ENCODE measurements at places on chromosomes 6 and 20.

GRCh38 chr6:87738744-87739143 is 36.7 kb upstream of the AKIRIN2 start:
- DNase-seq: no peak

DNA sequence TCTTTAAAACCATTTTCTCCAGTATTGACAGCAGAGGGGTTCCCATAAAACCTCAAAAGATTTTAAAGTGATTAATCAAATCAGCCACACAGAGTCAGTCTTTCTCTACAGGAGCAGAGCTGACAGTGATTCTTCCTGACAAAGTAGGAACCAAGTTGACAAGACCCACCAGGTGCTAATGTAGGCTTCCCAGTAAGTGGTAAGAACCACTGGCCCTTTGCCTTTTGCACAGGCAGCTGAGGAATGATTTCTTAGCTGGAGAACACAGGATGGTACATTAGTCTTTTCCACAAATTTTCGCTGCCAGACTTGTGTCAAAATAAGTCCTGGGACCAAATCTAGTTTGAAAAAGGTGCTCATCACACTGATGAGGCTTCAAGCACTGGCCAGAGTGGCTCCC is 95.8 kb downstream of the ARMC2 start:
- DNase-seq: no peak

- no peak for DNase-seq
Measured at GRCh38 chr6:148258868-148259267, 83.8 kb upstream of the SASH1 start.

- no peak for DNase-seq
Measured at GRCh38 chr6:85389151-85389797, 60.6 kb upstream of the NT5E start.

- no peak for DNase-seq
Measured at GRCh38 chr20:1337441-1337840, 8.5 kb upstream of the SDCBP2 start.

DNA sequence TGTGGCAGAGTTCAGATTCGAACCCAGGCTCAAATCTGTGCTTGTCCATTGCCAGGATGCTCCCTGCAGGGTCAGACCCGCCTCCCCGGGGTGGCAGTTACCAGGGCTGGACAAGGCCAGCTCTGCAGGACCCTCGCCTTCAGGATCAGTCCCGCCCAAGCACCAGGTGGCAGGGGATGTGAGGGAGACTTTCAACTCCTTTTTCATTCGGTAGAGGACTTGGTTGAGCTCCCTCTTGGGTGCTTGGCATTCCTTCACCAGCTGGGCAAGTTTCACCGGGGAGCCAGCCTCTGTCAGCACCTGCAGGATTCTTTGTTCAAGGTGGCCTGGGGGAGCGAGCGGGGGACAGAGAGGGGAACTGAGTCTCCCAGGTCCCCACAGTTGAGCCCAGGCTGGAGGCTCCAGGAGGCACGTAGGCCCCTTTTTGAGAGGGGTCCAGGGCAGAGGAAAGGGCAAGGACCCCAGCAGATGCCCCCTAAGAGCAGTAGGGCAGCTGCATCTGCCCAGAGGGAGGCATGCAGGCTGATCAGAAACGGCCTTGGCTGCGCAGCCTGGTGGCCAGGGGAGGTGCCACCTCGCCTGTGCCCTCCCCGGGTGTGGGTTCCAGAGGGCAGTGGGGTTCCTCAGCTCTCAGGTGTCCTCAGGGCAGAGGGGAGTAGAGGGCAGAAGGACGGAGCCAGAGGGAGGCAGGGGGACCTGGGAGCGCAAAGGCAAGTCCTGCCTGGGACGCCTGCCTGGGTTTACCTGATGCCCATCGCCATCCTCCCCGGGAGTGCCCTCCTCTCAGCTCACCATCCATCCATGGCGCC is 3.9 kb downstream of the ZBP1 start:
- no peak for DNase-seq

DNA sequence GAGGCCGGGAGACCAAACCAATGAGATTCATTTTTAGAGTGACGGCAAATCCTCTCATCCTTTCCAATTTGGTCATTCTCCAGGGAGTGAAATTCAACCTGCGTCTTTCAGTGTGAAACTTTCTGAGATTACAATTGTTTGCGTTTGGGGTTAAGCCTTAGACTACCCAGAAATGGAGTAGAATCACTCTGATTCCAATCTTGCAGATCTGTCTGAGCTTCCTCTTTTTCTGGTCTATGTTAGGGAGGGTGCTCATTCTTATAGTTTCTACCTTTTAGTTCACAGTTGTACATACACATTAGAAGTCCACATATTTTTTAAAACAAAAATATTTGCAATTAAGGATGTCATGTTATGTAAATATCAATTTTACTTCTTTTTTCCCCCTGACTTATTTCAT is 183.0 kb upstream of the PHACTR1 start:
- DNase-seq: no peak

GRCh38 chr20:57082357-57082945 is 184.0 kb downstream of the BMP7 start:
- no peak for DNase-seq

GRCh38 chr6:134358320-134358719 is 40.4 kb upstream of the SGK1 start:
- no peak for DNase-seq

DNA sequence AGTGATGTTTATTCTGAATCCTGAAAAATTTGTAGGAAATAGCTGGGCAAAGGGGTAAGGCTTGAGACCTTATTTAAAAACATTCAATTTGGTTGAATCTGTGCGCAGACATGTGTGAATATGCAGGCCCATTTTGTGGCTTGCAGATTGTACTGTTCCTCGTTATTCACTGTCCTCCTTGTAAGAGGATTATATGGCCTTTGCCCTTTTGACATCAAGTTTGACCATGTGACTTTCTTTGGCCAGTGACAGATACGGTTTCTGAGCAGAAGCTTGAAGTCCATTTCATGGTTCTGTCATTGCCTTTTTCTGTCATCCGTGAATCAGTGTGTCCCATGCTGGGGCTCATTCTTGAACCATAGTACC is 13.4 kb downstream of the AFDN start:
- no peak for DNase-seq

DNA sequence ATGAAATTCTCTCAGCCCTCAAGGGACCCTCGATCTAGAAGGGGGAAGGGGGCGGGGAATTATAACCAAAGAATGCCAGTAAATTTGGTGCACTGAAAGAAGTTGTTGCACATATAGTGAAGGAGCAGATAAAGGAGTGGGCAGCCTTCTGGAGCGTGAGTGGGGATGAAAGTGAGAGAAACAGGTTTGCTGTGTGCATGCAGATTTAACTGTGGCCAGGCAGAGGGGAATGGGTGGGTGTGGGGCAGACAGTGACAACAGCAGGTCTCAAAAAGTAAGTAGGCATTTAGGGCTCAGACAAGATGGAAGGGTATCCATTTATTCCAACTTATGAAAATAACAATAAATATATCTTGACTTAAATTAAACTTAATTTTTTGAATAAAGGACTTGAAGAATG is 149.1 kb downstream of the KCNQ5 start:
- DNase-seq: no peak

DNA sequence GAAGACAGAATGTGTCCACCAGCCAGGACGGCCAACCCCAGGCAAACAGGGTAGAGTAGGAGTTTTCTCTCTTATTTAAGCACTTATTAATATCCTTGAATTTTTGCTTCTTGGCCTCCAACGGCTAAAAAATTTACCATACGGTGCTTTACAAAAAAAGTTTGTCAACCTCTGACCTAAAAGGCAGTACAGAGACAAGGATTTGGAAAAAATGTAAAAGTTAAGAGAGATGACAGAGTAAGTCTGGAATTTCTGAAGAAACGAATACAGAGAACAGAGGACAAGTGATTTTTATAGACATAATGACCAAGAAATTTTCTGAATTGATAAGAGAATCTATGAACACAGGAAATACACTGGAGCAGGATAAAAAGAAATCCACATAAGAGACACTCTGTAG is 10.2 kb downstream of the OSER1 start:
- DNase-seq: no peak

DNA sequence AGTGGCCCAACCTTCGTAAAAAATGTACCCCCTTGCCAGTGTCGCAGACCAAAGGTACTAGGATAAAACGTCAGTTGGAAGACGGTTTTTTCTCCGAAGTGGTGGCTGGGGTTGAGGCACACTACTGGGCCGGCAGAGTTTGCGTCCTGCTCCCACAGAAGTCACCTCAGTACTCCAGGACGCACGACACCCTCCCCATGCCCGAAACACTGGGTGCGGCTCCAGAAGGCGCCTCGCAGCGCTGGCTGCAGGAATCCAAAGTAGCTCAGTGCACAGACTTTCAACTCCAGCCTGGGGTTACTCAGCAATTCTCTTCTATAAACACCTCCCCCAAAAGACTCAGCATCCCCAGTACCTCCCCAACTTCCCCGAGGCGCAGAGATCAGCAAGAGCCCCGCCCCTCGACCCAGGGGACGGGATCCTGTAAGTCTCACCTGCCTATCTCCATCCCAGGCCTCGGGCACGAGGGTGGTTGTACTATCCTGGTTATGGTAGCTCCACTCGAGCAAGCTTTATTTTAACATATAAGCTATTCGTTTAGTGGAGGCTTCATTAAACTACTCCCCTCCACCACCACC is 88.2 kb downstream of the ZFP64 start:
- peak; percentile 77 for DNase-seq

DNA sequence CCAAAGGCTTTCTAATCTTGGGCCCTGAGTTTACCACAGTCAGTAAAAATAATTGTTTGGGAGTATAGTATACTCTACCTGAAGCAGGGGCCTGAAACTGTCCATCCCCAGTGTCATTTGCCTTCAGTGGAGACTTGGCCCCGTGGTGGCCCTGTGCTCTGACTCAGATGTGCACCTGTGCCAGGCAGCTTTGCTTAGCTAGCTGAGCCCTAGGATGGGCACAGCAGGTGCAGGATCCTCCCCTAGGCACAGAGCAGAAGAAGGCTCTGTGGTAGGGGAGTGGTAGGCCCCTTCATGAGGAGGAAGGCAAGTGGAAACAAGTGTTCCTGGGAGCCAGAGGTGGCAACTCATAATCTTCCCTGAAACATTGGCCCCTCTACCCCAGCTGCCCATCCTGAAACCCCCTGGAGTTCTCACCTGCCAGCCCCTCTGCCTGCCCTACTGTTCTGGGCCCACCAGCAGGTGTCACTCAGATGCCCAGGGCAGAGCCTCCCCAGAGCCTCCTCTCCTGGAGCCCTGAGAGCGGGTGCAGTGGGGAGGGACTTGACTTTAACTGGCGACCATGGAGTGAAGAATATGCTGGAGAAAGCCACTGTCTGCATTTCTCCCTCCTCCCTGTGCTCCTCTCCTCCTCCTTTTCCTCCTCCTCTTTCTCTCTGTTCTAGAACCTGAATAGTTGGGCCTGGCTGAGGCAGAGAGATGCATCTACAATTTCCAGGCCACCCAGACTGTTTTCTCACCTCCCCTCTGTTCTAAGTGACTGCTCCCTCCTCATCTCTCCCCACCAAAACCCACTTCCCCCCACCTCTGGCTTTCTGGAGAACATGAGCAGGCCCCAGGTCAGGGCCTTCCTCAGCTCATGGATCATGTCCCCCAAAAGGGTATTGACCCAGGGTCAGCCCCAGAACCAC is 2.9 kb downstream of the CPNE5 start:
- DNase-seq: no peak

GRCh38 chr20:48192109-48192508 is 406.8 kb upstream of the SULF2 start:
- DNase-seq: no peak

Measured in keratinocyte (primary cell).